IPS-NIHi11 (cell line): ENCODE measurements at places on chromosomes 12 and 14.

GRCh38 chr12:101127521-101128219 lies 82.4 kb downstream of the SLC5A8 start:
- DNase-seq = no peak

- DNase-seq = peak; percentile 77
These were observed 78.6 kb downstream of the CCDC60 start for GRCh38 chr12:119412811-119413794.

DNA sequence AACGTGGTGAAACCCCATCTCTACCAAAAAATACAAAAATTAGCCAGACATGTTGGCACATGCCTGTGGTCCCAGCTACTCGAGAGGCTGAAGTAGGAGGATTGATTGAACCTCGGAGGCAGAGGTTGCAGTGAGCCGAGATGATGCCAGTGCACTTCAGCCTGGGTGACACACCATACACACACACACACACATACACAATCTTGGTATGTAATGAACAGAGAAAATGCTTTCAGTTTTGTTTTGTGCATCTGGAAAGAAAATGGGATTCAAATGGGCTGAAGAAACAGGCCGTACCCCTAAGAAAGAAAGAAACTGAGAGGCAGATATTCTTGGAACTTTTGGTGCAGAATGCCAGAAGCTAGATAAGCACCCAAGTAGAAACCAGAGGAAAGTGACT lies 107.2 kb downstream of the PDE3A start:
- no peak for DNase-seq

DNA sequence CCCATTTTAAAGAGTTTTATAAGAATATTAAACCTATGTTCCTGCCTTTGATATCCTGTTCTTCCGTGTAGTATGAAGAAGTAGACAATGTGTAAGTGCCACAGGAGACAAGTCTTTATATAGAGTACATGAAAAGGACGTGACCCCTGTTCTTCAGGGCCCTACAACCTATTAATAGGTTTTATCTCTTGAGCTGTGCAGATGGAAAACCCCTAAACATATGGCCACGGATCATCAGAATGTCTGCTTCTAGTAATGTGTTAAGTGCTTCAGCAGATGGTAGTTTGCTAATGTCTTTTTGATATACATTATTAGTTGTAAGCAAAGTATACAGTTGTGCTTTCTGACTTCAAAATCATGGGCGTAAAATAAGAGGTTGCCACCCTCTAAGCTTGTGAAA lies 228.5 kb downstream of the PTPRO start:
- no peak for DNase-seq

DNA sequence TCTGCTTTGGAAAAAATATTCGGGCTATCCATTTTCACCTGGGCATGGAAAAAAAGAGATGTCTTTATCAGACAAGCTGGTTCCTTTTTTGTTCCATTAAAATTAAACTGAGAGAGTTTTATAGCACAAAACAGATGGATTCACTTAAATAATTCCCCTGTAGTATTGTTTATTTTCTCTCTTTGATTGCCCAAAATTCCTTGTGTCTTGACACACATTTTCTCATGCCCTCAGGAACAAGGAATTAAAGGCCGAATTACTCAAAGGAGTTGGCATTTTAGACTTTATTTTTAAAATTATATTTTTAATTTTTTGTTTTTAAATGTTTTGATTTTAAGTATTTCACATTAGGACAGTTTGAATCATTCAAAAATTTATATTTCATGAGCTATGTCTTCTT lies 69.6 kb upstream of the SLCO1C1 start:
- no peak for DNase-seq
